ENCODE measurements at places on chromosomes 4 and X. TPM values are rescaled to one million over a fixed set of nuclear protein-coding genes. Genes with fewer than 3 reads are reported as not detected.
A peak's percentile ranks its signal among the peaks of the same experiment; 100 is the strongest.

- DNase-seq: no peak
These were observed 706.4 kb downstream of the SMARCA1 start for GRCh38 chrX:128816919-128817318.

- DNase-seq: no peak
These were observed 185.4 kb downstream of the TSPAN5 start for GRCh38 chr4:98473046-98473445.

DNA sequence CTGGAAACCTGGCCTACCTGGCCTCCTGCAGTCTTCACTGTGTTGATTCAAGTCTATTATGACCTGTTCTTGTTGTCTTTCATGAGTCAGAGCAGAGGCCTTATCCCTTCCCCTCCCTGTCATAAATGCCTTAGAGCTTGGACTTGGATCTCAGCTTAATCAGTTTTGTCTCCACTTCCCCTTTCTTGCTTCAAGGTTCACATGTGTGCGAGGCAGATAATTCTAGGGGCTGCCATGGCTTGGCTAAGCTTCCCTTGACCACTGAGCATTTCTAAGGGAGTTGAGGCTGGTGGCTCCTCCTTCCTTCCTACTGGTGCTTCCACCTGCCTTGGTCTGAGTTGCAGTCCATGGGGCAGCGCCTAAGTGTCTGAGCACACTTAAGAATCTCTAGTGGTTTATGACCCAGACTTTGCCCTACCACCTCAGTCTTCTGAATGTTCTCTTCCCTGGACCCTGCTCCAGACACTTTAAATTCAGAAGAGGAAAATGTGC, 1.7 kb upstream of the HEPH start:
- no peak for DNase-seq

GRCh38 chr4:186805020-186805820, 81.6 kb upstream of the FAT1 start:
- DNase-seq: no peak

The UBA1 gene
- 145 TPM for polyA plus RNA-seq

DNA sequence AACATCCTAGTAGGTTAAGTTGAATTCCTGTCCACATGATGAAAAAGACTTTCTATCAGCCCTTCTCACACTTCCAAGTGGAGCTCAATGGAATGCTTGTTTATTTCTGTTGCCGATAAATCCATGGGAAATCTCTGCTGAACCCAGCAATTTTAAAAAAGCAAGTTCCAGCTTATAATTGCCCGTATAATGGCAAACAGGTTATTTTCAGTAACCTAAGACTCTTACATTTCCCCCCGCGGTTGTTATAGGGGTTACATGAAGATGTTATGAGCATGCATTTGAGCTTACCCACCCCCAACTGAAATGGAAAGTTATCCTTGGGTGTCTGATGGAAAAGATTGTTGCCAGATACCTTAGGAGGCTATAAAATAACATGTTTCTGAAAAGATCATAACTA, 136.2 kb downstream of the PALLD start:
- DNase-seq: no peak

- no peak for DNase-seq
These were observed 13.2 kb downstream of the PSAPL1 start for GRCh38 chr4:7421356-7422150.

GRCh38 chr4:159434114-159434870, 331.4 kb downstream of the RAPGEF2 start:
- no peak for DNase-seq

- no peak for DNase-seq
These were observed 12.5 kb downstream of the TRAPPC2 start for GRCh38 chrX:13721819-13722519.

GRCh38 chrX:68808686-68809357, 20.0 kb upstream of the EFNB1 start:
- DNase-seq: no peak

DNA sequence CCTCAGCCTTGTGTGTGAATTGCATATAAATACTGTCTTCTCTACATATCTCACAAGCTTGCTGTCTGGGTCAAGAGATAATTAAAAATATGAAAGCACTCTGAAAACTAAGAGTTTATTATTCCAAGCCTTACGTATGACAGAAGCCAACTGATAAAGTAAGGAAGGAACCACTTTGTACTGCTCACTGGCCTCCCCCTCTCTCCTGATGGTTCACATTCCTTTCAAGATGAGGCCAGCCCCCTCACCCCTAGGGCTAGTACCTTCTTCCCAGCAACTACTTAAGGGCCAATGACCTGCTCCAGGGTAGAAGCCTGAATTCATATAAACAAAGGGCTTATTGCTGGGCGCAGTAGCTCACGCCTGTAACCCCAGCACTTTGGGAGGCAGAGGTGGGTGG, 5.4 kb upstream of the SOWAHD start:
- DNase-seq: no peak

The WWC2 gene
- 18.3 TPM for polyA plus RNA-seq

- no peak for DNase-seq
These were observed 108.6 kb downstream of the TNIP2 start for GRCh38 chr4:2647403-2648158.

The MAGEC1 gene
- not detected for polyA plus RNA-seq

DNA sequence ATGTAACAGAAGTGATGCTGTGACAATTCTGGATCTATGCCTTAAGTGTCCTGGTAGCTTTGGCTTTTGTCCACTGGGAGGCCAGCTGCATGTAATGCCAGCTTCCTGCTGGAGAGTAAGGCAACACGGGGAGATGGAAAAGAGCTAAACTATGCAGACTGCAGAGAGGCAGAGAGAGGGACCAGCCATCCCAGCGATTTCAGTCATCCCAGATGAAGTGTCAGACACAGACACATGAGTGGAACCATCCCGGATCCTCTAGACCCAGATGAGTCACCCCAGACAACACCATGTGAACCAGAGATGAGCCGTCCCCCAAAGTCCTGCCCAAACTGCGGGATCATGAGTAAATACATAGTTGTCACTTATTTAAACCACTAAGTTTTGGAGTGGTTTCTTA, 14.6 kb downstream of the SRPX start:
- no peak for DNase-seq

GRCh38 chr4:30847167-30847566, 127.0 kb downstream of the PCDH7 start:
- DNase-seq: no peak

DNA sequence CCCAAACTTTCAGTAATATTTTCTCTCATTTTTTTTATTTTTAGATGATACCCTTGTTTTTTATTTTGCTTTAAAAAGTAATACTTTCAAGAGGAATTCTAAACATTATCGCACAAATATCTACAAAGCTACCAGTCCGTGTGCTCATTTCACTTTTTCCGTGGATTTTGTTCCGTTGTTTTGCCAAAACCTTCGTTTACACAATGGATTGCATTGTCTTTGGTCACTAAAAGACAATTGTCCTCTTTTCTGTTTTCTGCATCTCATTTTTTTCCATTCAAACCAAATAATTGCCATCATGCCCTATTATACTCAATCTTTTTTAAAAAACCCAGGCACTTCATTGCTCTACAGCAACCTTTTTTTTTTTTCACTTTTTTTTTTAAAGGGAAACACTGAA, 214.9 kb downstream of the CXXC4 start:
- no peak for DNase-seq

The STBD1 gene
- polyA plus RNA-seq: 58.9 TPM

GRCh38 chrX:78543281-78543680, 115.8 kb downstream of the RTL3 start:
- no peak for DNase-seq

The SLC35A2 gene
- 15.0 TPM for polyA plus RNA-seq

DNA sequence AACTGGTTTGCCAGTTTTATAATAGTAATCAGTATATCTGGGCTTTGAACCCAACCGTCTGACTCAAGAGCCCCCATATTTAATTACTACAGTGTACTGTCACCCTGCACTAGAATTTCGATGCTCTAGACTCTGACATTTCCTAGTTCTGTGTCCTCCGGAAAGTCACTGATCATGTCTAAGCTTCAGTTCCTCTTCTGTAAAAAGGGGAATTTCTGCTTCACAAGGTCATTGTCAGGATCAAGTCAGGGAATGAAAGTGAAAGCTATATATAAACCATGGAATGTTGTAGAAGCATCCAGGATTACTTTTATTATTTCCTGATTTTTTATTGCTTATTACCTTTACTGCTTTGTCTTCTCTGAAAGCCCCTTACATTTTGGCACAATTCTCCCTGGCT, 4.0 kb upstream of the KCNIP4 start:
- no peak for DNase-seq

The TIMP1 gene
- 115 TPM for polyA plus RNA-seq

- DNase-seq: no peak
These were observed 85.9 kb downstream of the MAOA start for GRCh38 chrX:43741843-43742573.

DNA sequence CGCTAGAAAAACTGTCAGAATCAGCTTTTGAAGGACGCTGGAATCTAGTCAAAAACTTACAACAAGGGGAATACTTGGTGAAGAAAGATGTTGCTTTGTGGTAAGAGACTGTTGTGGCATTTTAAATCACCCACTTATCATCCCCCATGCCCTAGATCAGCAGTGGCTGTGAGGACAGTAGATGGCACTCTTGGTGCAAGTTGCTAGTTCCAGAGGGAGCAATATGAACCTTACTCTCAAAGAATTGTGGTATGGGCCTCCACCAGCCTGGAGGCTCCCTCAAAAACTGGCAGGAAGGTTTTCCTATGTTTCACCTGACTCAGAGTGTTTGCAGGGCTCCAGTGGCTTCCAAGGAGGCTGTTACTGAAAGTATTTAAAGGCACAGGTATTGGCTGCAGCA, 37.7 kb upstream of the SLC16A2 start:
- DNase-seq: no peak

DNA sequence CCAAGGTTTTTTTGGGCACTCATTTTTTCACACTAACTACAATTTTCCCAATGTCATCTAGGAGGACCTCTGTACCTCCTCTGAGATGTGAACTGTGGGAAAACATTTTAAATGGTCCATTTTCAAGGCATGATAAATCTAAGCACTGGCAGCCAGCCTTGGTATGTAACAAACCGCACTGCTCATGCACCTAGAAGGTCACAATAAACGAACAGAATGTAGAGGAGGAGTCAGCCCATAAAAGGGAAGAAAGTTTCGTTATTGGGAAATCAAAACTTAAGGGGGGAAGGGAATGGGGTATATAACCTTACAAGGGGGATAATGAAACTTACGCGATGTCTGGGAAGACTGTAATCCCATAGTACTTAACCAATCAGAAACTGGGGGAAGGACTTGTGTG, 16.4 kb downstream of the COX18 start:
- no peak for DNase-seq

- DNase-seq: no peak
These were observed 23.8 kb downstream of the COL25A1 start for GRCh38 chr4:109278594-109279031.

GRCh38 chrX:9897761-9898161, 69.4 kb upstream of the CLDN34 start:
- DNase-seq: no peak

The VCX3A gene
- polyA plus RNA-seq: not detected

The CYSLTR1 gene
- 8.4 TPM for polyA plus RNA-seq

The MAGEA2B gene
- polyA plus RNA-seq: not detected

DNA sequence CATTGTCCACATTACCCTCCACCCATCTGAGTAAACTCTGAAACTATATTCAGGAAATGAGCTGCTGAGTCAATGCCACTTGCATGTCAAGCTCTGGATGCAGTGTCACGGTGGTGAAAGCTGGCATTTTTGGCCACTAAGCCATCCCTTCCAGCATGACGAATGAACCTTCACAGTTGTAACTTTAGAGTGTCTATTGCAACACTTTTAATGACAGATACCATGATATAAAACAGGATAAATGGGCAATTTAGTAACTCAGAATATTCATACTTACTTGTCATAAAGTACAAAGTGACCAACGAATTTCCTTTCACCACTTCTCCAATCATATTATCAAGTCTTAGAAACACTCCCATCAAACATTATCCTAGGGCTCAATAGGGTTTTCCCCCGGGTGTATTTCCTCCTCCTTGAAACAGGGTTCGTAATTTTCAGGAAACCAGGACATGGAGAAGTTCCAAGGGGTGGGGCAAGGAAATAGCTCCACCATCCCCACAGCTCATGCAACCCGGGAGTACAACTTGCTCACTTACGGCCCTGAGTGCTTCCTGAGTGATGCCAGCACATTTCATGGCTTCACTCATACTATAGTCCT, 73.1 kb downstream of the MTHFD2L start:
- DNase-seq: no peak

The UGT2B7 gene
- polyA plus RNA-seq: 0.19 TPM

The VSIG4 gene
- polyA plus RNA-seq: 12.1 TPM

The MAML3 gene
- 3.9 TPM for polyA plus RNA-seq

- DNase-seq: peak; percentile 1
These were observed 87.4 kb upstream of the CT45A1 start for GRCh38 chrX:135625995-135626394.

- no peak for DNase-seq
These were observed 67.2 kb downstream of the ANK2 start for GRCh38 chr4:113116414-113117357.

The GUCY1A1 gene
- polyA plus RNA-seq: 11.1 TPM

The SHROOM3 gene
- polyA plus RNA-seq: 19.0 TPM

- no peak for DNase-seq
These were observed 10.1 kb downstream of the AIFM1 start for GRCh38 chrX:130155564-130155963.

DNA sequence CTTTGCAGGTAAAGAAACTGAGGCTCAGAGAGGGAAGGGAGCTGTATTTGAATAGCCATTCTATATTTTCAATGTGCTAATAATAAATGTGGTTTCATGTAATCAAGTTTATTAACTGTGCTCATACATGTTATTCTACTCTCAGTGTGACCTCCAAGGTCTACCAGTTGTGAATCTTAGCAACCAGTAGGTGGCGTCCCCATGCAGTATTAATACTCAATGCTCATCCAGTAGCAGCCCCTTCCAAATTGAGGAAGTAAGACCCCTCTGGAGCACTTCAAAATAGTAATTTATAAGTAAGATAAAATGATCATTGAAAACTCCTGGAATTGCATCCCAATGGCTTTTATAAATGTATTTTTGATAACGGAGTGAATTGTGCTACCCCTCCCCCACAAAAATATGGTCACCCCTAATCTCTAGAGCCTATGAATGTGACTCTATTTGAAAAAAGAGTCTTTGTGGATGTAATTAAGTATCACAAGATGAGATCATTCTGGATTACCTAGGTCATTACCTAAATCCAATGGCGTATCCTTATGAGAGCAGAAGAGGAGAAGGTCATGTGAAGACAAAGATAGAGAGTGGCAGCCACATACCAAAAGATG, 20.4 kb upstream of the SEPSECS start:
- DNase-seq: no peak

- DNase-seq: no peak
These were observed 16.4 kb downstream of the SCARB2 start for GRCh38 chr4:76197031-76197743.

- no peak for DNase-seq
These were observed 6.6 kb downstream of the TIMM17B start for GRCh38 chrX:48890934-48891401.

- no peak for DNase-seq
These were observed 24.5 kb downstream of the ELF4 start for GRCh38 chrX:130085551-130086446.

GRCh38 chr4:37393889-37394288, 149.3 kb downstream of the NWD2 start:
- no peak for DNase-seq

Data from forelimb muscle (tissue), 1 donor.